ENCODE measurements at places on chromosomes 12 and 14. TPM values are rescaled to one million over a fixed set of nuclear protein-coding genes. Genes with fewer than 3 reads are reported as not detected.

The GPR137C gene
- 33.2 TPM for total RNA-seq

The ATG2B gene
- 82.6 TPM for total RNA-seq

The MORN3 gene
- 3.8 TPM for total RNA-seq

The CEBPE gene
- total RNA-seq = not detected

The BCDIN3D gene
- total RNA-seq = 7.2 TPM

The MIP gene
- not detected for total RNA-seq

The FAM181A gene
- 1.6 TPM for total RNA-seq

The OR11H12 gene
- not detected for total RNA-seq

The PTCSC3 gene
- not detected for total RNA-seq

The FAM186B gene
- total RNA-seq = not detected

The OR5AU1 gene
- total RNA-seq = not detected

The DDX54 gene
- total RNA-seq = 18.5 TPM

The WIF1 gene
- total RNA-seq = 2.2 TPM

The KIF26A gene
- 17.8 TPM for total RNA-seq

The ACOT4 gene
- total RNA-seq = 1.6 TPM

The ARL6IP4 gene
- total RNA-seq = 31.3 TPM

The MIPOL1 gene
- 33.8 TPM for total RNA-seq

The RHOJ gene
- 7.2 TPM for total RNA-seq

The SERPINA6 gene
- not detected for total RNA-seq

The GPD1 gene
- total RNA-seq = 23.8 TPM

The P2RX2 gene
- total RNA-seq = not detected

The PTHLH gene
- not detected for total RNA-seq

The DAO gene
- total RNA-seq = not detected

The ANKS1B gene
- 534 TPM for total RNA-seq

The LRIG3 gene
- 19.1 TPM for total RNA-seq

The BBOF1 gene
- 11.9 TPM for total RNA-seq

The ACOT6 gene
- not detected for total RNA-seq

The C12orf50 gene
- total RNA-seq = 0.31 TPM

The NR2C1 gene
- total RNA-seq = 84.2 TPM

The SLCO1C1 gene
- 24.4 TPM for total RNA-seq

The ANO4 gene
- 77.3 TPM for total RNA-seq

The ENDOU gene
- not detected for total RNA-seq

The ADAMTS20 gene
- 0.94 TPM for total RNA-seq

The NOS1 gene
- 4.4 TPM for total RNA-seq

The TMED8 gene
- total RNA-seq = 25.7 TPM

The KLRF1 gene
- total RNA-seq = not detected

The SLC15A4 gene
- total RNA-seq = 58.8 TPM

The KRT73 gene
- not detected for total RNA-seq

The ERG28 gene
- total RNA-seq = 8.8 TPM

The NDRG2 gene
- total RNA-seq = 105 TPM

The MAGOHB gene
- total RNA-seq = 31.0 TPM

The CIROP gene
- total RNA-seq = not detected

The TRMT61A gene
- 9.4 TPM for total RNA-seq

The DYNLL1 gene
- total RNA-seq = 231 TPM

The LMNTD1 gene
- total RNA-seq = not detected

The NOVA1 gene
- 107 TPM for total RNA-seq

The ANKRD9 gene
- total RNA-seq = 6.9 TPM

The CEP170B gene
- total RNA-seq = 26.0 TPM

The CABP1 gene
- 6.3 TPM for total RNA-seq

The ZNF219 gene
- 11.9 TPM for total RNA-seq
